Lower leg skin (tissue), 4 donors: ENCODE measurements at places on chromosomes 3 and 15. TPM values are rescaled to one million over a fixed set of nuclear protein-coding genes. Genes with fewer than 3 reads are reported as not detected.

- no peak for DNase-seq
Observed at GRCh38 chr3:73379465-73379864, 245.3 kb downstream of the PDZRN3 start.

DNA sequence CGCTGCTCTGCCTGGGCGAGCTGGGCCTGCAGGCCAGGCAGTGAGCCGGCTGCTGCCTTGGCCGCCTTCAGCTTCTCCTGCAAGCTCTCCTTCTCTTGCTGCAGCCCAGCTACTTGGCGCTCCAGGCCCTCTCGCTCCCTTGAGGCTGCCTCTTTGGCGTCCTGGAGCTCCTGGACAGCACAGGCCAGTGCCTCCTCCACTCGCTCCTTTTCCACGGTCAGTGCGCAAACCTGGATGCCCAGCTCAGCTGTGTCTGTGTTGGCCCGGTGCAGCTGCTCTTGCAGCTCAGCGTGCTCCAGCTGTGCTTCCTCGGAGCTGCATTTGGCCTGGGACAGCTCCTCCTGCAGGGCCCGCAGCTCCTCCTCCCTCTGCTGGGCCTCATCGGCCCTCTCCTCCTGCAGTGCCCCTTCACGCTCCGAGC lies 23.1 kb downstream of the CXCR6 start:
- no peak for DNase-seq

DNA sequence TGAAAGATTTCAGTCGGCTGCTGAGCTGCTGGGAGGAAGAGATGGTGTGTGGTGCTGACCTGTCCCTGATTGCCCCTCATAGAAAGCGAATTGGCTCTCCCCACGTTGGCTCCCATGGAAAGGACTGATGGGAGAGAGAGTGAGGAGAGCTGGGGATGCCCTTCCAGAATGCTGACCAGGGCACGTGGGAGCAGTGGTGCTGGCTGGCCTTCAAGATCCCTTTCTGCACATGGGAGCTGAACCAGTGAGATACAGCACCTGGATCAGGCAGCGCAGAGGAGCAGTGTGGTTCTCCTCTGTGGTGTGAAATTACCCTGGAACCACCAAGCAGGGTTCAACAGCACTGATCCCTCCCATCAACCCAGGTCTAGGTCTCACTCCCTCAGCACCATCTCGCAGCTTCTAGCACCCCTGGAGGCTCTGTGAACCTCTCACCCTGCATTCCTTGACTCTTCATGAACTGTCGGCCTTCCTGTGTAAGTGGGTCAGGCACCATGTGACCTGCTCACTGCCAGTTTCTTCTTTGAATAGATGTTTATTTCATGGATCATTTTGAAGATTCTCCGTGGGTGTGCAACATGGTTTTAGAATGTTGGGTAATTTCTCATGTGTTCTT lies 55.7 kb downstream of the CACNA1D start:
- no peak for DNase-seq

Gene CIDEC
- total RNA-seq: 23.7 TPM

DNA sequence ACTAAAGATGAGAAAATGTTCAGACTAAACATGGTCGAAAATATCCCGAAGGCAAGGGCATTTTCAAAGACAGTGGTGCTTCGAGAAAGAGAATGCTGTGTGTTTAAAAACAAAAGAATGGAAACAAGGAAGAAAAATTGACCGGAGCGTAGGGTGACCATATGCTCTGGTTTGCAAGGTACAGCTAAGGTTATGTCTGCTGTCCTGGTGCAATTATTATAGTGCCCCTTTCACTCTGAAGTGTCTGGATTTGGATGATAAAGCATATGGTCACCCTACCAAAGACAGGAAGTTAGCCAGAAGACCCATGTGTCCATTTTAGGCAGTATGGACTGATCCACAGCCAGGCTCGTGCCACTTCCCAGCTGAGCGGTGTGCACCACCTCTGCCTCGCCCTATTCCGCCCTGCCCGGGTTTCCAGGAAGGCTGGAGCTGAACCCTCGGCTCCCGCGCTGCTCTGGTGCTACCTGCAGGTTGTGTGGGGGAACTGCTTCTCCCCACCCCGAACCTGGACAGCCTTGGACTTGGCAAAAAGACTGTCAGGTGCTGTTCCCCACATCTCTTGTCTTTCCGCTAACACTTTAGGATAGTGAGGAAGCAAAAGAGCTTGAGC lies 25.2 kb downstream of the GOLGA6D start:
- no peak for DNase-seq
